HepG2 (cell line): ENCODE measurements at places on chromosomes 2 and 18. TPM values are rescaled to one million over a fixed set of nuclear protein-coding genes. Genes with fewer than 3 reads are reported as not detected.

Gene SLC4A5
- 0.25 TPM in 1 of 2 replicates, not detected in the other for total RNA-seq

Gene MREG
- 23.3 and 26.4 TPM in 2 replicates for total RNA-seq

Gene SERPINB11
- not detected in 2 replicates for total RNA-seq

Gene CD207
- 0.09 and 0.27 TPM in 2 replicates for total RNA-seq

DNA sequence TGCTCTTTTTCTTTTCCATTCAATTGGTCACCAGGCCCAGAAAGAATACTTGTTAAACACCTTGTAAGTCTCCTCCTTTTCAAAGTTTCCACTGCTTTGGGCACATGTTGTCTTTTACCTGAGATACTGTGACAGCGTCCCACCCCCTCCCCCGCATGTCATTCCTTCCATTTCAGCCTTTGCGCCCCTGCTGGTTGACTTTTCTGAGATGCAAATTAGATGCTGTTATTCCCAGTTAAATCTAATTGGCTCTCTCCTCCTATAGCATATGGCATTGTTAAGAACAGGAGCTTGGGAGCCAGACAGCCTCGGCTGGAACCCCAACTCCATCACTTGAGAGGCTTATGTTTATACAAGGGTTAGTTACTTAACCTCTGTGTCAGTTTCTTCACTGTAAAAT lies 80.3 kb upstream of the GAREM1 start:
- DNase-seq, result peak; percentile 15

DNA sequence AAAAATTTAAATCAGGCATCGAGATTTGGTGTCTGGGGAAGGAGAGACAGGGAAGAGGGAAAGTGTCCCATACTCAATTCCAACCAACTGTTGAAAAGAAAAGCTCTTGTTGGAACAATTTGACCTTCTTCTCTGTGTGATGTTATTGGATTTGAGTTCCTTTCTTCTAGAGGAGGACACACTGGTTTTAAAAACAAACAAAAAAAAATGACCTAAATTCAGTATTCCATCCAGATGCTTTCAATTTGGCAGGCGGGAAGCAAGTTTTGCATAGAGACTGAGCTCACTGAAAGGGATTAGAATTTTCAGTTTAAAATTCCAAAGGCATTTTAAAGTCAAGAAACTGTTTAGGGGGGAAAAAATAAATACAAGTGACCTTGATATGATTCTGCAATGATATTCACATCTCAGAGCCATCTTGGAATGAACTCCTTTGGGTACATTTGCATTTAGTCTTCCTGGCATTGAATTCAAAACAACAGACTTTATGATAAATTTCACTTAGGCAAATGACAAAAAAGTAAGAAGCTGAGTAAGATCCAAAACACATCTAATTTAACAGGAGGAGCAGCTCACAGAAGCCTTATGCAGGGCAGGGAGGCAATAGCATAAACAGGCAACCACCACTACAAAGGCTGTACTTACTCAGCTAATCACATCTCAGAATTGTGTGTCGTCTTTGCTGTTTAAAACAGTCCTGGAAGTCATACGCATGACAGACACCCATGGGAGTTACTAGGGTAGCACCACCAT lies 126.8 kb downstream of the CDH20 start:
- DNase-seq, result no peak

- DNase-seq, result no peak
These were observed 93.7 kb downstream of the MAPRE2 start for GRCh38 chr18:35134791-35135531.

GRCh38 chr2:19845323-19845920 lies 56.4 kb downstream of the TTC32 start:
- DNase-seq, result no peak

GRCh38 chr2:44250376-44250775 lies 24.9 kb upstream of the SLC3A1 start:
- DNase-seq, result no peak
